Activated naive CD4-positive, alpha-beta T cell treated with Interleukin-2 at 50 U/mL for 16 hours (primary cell): ENCODE measurements at places on chromosomes 12 and 14.

DNA sequence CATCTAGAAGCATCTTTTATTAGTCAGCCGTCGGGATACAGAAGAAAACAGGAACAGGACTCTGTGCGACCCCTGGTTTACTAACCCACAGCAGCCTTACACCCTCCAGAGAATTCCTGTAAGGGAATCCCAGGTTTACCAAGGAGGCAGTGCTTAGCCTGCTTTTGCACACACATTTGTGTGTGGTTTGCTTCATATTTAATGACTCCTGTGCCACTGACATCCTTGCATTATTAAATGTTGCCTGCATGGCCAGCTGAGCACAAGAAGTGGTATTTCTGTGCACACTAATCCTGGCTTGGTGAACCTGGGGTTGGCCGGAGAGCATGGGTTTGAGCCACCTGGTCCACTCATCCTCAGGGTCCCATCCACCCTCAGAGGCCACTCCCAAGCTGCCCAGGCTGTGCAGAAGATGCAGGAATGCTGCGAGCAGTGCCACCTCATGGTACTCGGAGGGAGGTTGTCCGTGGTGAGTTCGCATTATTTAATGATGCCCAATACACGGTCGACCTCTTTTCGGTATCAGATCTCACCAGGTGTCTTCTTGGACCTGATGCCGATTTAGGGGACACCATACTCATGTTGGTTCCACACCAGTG is 152.4 kb upstream of the RTL1 start:
- no peak for DNase-seq

DNA sequence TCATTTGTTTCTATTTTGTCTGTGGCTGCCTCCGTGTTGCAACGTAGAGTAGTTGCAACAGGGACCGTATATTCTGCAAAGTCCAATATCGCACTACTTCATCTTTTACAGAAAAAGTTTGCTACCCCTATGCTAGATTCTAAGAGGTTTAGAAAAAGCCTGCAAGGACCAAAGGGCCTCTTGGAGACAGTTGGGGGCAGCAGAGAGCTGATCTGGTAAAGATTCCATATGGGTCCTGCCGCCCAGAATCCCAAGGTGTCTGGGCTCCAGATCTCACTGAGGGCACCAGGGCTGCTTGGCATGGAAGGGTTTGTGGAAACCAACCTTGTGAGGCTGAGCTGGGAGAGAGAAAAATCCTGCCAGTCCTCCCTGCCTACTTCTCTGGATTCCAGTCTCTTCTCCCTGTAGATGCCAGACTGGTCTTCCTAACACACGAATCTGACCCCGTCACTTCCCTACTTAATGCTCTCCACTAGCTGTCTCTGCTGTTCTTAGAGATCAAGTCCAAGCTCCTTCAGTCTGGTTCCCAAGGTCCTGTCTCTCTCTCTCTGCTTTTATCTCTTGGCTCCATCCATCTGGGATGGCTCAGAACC is 74.6 kb downstream of the GLRX5 start:
- DNase-seq: no peak

DNA sequence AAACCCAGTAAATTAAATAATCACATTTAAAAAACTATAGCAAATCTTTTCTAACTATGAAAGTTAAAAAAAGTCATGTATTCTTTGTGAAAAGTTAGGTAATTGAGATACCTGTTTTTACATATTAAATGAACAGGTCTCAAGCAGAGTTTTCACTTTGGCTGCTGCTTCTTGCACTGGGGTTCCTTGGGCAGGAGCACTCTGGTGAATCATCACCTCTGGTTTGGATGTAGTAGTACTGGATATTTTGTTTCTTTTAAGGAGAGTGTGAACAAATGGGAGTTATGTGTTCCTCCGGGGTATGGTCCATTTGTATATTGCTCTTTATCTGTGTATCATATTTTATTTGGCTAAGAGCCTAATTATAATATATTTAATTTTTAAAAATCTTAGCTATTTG is 82.7 kb downstream of the FUT8 start:
- no peak for DNase-seq

- no peak for DNase-seq
These were observed 159.5 kb downstream of the ANO2 start for GRCh38 chr12:5785601-5786000.

GRCh38 chr12:57487055-57487596 is 742 bp upstream of the MARS1 start:
- no peak for DNase-seq

- DNase-seq: no peak
These were observed 40.6 kb upstream of the RPH3A start for GRCh38 chr12:112750971-112751370.

DNA sequence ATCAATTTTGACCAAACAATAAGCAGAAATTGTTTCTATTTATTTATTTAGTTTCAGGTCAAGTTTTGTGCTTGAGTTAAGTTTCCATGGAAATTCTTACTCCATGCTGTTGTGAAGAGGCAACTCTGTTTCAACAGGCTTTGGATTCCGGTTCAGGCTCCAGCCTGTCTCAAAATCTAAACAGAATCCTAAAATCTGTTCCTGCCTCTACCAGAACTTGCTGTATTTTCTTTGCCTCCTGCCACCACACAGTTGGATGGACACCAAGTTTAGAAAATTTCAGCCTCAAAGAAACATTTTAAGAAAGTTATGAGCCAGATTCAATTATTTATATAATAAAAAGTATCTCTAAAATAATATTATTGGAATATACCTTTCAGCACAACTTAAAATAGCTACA is 330.9 kb downstream of the FOXG1 start:
- no peak for DNase-seq

DNA sequence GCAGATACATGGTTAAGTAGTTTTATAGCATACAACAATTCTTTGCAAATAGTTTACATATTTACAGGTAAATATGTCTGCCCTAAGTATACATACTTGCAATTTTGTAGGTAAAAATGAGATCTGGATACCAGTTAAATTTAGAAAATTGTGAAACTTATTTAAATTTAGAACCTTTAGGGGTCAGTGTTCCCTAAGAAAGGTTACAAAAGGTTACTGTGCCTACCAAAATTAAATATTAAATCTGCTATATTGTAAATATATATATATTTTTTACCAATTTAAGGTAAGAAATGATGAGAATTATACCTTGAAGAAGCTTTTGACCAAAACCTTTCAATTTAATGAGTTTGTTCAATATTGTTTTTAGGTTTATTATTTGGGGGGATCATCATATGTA is 54.0 kb downstream of the MIPOL1 start:
- DNase-seq: no peak

DNA sequence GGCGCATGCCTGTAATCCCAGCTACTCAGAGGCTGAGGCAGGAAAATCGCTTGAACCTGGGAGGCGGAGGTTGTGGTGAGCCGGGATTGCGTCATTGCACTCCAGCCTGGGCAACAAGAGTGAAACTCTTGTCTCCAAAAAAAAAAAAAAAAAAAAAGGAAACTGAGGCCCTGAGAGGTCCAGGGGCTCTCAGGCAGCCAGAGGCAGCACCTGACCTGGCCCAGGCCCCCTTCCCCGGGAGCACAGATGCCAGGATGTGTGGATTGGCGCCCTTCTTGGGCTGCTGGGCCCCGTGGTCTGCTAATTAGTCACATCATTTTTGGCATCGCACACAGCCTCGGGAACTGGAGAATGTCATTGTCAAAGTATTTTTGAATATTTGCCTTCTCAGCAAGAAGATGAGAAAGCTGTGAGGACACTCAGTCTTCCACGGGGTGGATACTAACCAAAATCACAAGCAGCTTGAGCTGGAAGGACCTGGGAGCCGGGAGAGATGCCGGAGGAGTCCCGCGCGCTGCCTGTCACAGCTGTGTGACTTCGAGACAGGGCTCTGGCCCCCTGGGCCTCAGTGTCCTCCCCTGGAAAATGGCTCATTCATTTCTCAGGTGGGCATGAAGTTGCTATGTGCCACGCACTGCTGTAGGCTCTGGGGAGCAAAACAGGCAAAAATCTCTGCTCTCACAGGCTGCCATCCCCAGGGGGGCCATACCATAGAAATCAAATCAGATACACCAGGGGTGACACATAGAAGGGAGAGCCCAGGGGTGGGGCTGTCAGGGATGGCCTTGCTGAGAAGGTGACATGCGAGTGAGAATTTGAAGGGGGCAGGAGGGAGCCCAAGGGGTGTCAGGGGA is 12.5 kb upstream of the RCOR1 start:
- no peak for DNase-seq

GRCh38 chr12:131372171-131372475 is 338.8 kb upstream of the SFSWAP start:
- DNase-seq: no peak

- DNase-seq: no peak
These were observed 166.6 kb upstream of the FLRT2 start for GRCh38 chr14:85363358-85363757.

GRCh38 chr12:82554529-82554928 is 132.2 kb upstream of the TMTC2 start:
- no peak for DNase-seq

DNA sequence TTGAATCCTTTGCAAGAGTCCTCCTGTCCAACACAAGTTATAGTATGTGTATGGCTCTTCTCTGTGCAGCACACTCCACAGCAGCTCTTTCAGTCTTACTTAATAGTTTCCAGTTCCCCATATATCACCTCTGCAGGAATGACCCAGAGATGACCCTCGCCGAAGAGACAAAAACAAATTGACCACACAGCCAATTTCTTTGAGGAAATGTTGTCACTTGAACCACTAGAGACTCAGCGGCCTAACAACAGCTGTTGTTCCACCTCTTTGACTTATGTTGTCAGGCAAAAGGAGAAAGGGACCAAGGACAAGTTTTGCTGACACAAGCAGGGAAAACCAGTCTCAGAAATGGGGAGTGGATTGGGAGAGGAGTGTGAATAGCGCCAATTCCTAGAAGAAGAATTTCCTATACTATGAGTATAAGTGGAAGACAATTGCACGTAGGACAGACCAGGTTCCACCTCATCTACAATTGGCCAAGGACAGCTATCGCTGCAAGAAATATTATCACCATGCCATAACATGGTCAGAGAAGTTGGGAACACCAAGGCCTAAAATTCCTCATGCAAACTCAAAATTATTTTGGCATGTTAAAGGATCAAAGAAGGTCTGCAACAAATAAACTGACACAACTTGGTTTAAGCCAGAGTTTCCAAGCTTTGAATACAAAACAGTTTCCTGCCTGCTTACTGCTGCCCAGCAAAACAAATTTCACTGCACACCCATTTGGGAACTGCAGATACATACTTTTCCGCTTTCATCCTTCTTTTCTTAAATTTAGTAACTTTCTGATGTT is 41.7 kb upstream of the ITPR2 start:
- no peak for DNase-seq

- DNase-seq: no peak
These were observed 5.1 kb upstream of the TNFAIP2 start for GRCh38 chr14:103118018-103118662.

- DNase-seq: peak; percentile 70
These were observed at the start of gene ARHGDIB for GRCh38 chr12:14961466-14962152. Gene ARHGDIB (minus strand): TSS chr12:14961601. CDS start chr12:14950712, 10,889 bp downstream.

GRCh38 chr12:54606556-54606955 is 18.1 kb upstream of the PPP1R1A start:
- DNase-seq: no peak

- DNase-seq: no peak
These were observed 25.3 kb downstream of the MYBPC1 start for GRCh38 chr12:101619858-101620761.

DNA sequence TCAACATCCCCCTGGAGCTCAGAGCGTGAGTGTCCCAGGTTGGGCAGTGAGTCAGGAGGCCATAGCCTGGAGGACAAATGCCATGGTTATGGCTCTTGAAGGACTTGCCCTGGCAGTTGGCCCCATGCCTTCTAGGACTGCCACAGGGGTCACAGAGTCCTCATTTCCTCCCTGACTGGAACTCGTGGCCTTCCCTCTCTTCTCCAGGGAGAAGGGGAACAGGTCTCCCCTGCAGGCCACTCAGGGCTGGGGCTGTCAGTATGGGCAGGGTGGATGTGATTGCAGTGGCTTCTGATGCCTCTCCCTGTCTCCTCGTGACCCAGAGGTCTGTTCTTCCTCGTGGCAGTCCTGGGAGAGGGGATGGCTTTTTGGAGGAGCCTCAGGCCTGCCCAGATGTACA is 70.7 kb downstream of the ADCK1 start:
- no peak for DNase-seq

DNA sequence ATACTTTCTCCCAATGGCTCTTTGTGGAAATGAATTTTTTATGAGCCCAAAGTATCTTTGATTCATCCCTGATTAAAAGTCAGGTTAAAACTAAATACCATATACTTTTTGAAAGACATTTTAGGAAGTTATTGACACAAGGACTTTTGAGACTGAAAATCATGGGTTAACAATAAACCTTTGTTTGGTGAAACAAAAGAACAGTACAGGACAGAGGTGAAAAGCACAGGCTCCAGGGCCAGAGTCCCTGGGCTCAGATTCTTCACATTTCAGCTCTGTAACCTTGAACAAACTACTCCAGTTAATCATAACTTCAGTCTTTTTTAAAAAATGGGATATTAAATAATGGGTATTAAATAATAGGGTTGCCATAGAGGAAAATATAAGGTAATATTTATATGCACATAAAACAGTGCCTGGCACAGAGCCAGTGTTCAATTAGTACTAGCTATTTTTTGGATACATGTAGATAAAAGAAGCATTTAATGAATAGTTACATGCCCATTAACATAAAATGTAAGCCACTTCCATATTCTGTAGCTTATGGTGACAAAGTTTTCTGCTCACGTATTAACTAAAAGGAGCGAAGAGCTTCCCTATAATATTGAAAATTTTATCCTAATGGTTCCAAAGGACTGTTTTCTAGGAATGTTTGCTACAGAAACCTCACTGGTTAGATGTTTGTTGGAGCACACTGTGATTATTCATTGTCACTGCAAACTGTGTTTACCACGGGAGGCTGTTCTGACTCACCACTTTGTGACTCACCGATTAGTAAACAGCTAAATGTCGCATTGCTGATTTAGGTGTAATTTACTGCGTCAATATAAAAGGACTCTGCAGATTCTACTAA is 255.4 kb downstream of the DAD1 start:
- no peak for DNase-seq

- DNase-seq: no peak
These were observed 244.2 kb upstream of the CRY1 start for GRCh38 chr12:107337346-107338095.

DNA sequence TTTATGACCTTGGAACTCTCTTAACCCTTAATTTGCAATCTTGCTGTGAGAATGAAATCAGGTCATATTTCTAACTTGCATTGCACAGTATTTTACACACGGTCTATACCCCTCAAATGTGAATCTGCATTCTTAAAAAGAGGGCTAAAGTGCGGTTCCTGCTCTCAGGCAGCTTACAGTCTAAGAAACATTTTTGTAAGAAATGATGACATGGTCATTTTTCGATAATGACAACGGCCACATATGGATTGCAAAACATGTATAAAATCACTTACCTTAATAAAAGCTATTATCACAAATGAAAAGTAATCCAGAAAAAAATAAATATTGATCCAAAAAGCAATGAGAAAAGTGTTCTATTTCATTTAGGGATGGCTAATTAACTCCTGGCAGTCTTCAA is 24.8 kb upstream of the TMEM132D start:
- DNase-seq: no peak

DNA sequence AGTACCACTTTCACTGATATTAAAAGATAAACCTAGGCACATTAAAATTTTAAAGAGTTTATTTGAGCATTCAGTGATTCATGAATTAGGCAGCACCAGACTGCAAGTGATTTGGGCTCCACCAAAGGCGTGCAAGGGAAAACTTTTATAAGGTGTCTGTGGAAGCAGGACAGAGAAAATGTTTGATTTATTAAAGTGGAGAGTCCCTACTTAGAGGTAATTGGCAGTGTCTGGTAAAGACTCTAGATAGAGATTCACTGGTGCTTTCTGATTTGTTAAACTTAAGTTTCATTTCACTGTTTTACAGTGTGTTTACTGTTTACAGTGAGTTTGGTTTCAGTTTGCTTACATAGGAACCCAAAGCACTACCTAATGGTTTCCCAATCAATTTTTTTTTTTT is 72.8 kb downstream of the ANKS1B start:
- no peak for DNase-seq
